ENCODE measurements at places on chromosomes 2 and 18.

DNA sequence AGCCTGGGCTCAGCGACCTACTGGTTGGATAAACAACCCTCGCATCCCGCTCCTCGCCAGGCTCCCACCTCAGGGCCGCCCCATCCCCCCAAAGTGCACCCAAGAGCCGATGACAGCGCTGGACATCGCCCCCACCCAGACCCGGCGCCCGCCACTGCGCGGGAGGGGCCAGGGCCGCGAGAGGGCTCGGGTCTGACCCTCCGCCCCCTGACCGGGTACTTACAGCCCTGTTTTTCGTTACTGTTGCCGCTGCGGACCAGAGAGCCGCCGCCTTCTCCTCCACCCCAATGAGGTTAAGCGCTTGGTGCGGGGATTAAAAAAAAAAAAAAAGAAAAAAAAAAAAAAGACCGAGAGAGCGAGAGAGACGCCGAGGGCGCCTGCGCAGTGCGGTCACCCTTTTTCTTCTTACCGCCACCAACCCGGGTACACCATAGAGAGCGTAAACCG lies at the start of gene CLASP1:
Gene CLASP1 (minus strand): TSS at position 314 of the 447 bp plus-strand sequence. CDS start 43,567 bp downstream, outside the sequence.
- peak; percentile 63 for DNase-seq

- DNase-seq, result no peak
Observed at GRCh38 chr2:41378420-41378819, 669.4 kb upstream of the PKDCC start.

GRCh38 chr2:28640260-28640907 lies 111.2 kb upstream of the PPP1CB start:
- DNase-seq, result no peak

DNA sequence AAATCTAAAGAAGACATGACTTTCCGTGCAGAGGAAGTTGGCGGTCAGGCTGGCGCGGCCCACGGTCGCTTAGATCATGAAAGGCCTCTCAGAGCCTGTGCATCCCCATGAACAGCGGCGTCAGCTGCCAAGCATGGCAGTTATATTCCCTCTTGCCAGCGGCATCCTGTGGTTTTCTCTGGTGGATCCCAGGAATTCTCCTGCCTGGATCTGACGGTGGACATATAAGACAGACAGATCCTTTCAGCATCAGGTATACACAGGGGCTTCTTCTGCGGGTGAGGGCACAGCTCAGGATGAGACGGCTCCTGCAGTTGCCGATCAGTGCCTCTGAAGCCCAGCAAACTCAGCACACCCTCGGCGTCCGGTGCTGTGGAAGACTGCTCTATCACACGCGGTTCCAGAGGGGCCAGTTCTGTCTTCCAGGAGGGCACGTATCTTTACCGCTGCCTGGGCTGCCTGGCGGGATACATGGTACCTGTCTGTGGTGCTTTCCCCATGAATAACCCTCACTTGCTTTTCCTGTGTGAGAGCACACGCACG lies 157.8 kb downstream of the LDLRAD4 start:
- no peak for DNase-seq

- DNase-seq, result no peak
Observed at GRCh38 chr18:3466872-3467271, 16.9 kb downstream of the TGIF1 start.
